ENCODE measurements at places on chromosomes 11 and 22.

DNA sequence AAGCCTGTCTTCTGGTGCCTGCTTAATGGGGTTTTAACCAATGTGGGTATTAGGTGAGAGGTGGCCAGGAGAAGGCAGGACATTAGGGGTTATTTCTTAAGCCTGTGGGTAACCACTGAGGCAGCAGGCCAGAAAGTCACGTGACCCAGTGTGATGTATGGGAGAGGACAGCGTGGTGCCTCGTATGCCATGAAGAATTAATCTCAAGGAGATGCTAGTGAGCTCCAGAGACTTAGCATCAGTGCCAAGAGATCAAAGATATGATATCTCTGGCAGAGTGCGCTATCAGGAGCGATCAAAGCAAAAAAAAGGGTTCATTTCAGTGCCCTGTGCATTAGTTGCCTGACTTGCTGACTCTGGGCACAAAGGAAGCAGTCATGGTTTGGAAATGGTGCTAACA lies 275.5 kb downstream of the KIRREL3 start:
- no peak for DNase-seq

DNA sequence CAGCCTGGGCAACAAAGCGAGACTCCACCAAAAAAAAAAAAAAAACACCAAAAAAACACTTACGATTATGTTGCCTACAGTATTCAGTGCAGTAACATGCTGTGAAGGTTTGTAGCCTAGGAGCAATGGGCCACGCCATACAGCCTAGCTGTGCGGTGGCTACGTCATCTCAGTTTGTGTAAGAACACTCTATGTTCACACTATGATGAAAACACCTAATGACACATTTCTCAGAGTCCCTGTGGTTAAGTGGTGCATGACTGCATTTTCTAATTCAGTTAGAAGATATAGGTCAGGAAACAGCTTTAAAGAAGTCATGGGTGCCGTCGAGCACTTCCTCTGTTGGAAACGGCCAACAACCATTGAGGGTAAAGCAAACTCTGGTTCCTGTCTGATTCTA lies 75.7 kb upstream of the ANO1 start:
- DNase-seq: no peak

DNA sequence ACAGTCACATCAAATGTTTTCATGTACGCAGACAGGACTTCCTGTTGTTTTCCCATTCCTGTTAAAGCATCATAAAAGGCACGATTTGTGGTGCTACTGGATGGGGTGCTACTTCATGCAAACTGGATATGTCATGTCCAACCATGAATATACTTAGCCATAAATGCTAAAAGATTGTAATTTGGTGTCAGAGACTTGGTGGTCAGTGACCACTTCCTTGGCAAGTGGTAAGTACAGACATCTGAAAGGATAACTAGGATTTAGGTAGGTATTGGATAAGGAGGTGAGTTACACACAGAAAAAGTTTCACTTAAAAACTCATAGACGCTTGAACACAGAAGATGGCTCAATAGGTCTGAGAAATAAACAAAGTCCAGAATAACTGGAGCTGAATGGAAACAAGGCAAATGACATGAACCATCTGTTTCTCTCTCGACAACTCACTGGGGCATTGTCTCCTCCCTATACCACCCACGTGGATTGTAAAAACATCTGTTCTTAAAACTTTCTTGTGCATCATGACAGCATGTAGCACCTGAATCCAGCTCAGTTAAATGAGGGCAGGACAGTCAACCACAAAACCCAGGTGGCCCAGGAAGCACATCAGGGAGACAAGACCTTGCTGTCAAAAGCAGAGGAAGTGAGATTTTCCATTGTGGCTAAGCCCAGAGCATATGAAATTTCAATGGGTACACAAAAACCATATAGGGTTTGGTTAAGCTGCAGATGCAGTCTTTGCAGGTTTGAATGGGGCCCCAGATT lies 22.1 kb upstream of the IGLL5 start:
- no peak for DNase-seq

- DNase-seq: no peak
These were observed 95.3 kb upstream of the RCN1 start for GRCh38 chr11:31995525-31996094.

- no peak for DNase-seq
These were observed 547.1 kb downstream of the RAB38 start for GRCh38 chr11:87628026-87628580.

- no peak for DNase-seq
These were observed 344.7 kb downstream of the MN1 start for GRCh38 chr22:27456696-27457503.

GRCh38 chr11:76794371-76795289 lies 11.5 kb downstream of the TSKU start:
- DNase-seq: no peak

GRCh38 chr11:95455228-95455970 lies 224.4 kb upstream of the SESN3 start:
- DNase-seq: no peak

GRCh38 chr11:92128026-92128425 lies 96.6 kb upstream of the FAT3 start:
- DNase-seq: no peak

DNA sequence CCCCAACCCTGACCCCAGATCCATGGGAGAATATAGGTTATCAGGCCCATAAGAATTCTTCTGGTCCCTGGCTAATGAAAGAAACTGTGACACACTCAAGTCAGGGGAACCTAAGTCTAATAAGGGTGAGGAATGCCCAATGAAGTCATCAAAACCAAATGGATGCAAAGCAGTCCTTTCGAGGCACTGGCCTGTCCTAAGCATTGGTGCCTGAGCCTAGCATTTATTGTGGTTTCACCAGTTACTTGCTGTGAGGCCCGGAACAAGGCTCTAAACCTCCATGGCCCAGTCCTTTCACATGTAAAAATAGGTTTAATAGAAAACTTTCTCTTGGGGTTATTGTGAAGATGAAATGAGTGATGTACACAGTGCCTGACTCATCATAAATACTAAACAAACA lies 712.6 kb downstream of the DLG2 start:
- no peak for DNase-seq

DNA sequence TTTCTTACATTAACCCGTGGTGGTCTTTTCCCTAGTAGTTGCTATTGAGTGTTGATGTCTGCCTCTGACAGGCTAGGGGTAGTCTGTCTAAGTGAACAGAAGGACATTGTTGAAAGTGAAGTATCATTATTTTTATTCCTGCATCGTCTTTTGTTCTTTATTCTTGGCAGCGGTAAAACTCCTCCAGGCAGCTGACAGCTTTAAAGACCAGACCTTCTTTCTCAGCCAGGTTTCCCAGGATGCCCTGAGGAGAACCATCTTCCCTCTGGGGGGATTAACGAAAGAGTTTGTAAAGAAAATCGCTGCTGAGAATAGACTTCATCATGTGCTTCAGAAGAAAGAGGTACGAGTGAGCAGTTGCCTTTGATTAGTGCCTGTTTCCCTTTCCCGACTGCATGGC lies 14.6 kb downstream of the TRMU start:
- no peak for DNase-seq

DNA sequence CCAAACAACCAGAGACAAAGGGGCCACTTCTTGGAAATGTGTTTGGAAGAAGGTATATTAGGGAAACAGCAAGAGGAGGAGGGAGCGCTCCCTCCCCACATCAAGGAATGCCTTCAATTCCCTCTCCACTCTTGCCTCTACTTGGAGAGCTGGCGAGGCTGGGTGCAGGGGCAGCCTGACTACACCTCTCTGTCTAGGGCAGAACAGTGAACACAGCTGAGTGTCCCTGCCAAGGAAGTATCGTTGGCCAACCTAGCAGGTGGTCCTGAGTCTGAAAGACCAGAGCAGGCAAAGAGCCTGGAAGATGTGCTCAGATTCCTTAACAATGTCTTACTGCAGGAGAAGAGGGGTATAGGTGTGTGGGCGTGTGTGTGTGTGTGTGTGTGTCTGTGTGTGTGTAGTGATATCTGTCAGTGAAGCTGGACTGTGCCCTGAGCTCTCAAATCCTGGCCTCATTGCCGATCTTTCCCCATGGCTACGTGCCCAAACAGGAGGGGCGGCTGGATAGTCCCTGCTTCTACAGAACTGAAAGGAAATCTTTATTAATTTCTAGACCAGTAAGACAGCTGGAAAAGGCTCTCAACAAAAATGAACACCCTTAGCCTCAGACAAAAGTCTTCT lies 46.8 kb downstream of the PAMR1 start:
- no peak for DNase-seq

DNA sequence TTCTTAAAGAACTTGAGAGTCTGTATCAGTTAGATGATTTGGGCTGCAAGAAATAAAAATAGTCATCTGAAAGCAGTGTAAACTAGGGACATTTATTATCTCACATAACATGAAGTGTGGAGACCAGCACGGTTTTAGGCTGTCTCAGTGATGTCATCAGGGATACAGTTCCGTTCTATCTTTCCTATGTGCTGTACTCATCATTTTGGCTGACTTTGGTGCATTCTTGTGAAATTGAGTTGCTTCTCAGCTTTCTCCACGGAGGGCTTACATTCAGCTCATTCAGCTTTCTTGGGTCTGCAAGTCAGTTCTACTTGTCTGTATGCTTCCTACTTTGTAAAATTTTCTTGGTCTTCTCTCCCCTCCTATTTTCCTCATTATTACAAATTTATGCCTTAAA lies 51.8 kb upstream of the LIN7C start:
- no peak for DNase-seq

DNA sequence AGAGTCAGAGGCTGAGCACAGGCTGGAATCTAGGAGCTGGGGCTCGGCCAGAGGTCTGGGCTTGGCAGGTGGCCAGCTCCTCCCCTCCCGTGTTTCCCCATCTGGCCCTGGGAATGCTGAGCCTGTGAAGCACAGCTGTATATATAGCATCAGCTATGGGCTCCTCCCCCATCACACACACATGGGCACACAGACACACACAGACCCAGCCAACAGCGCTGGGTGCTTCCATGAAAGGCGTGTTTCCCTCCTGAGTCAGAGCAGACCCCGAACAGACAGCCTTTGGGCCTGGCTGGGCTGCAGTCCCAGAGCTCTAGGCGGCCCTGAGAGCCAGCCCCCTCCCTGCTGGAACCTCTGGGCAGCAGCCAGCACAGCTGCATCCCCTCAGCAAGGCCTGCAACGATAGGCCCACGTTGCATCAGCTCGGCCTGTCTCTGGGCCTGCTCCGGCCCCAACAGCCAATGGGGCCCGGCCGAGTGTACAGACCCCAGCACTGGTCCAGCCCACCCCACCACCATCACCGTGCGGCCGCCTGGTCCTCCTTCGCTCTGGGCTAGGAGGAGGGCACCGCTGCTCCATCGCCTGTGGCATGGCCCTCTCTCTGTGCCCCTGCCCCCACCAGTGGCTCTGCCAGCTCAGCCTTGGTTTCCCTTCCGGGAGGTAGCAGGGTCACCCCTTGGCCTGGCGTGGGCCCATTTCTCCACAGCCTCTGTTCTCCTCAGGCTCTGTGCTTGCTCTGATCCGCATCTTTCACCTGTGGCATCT lies 7.6 kb upstream of the SERPINH1 start:
- DNase-seq: no peak

Measured in D721Med (cell line).